Thoracic aorta (tissue), 2 donors: ENCODE measurements at places on chromosomes 3 and 15. TPM values are rescaled to one million over a fixed set of nuclear protein-coding genes. Genes with fewer than 3 reads are reported as not detected.
A peak's percentile ranks its signal among the peaks of the same experiment; 100 is the strongest.

GRCh38 chr3:26559227-26559626, 63.3 kb upstream of the LRRC3B start:
- no peak overlapping the region for H3K27ac ChIP-seq
- no peaks in the 10 kb centered on the region for H3K27me3 ChIP-seq
- no peaks in the 10 kb centered on the region for H3K4me1 ChIP-seq

GRCh38 chr15:78100886-78101285, 8.5 kb downstream of the SH2D7 start:
- DNase-seq = no peak
- no peak overlapping the region for H3K27ac ChIP-seq
- H3K4me1 ChIP-seq = no peaks in the 10 kb centered on the region
- H3K27me3 ChIP-seq = no peaks in the 10 kb centered on the region
- no peaks in the 10 kb centered on the region for H3K36me3 ChIP-seq
- no peak overlapping the region for H3K4me3 ChIP-seq

DNA sequence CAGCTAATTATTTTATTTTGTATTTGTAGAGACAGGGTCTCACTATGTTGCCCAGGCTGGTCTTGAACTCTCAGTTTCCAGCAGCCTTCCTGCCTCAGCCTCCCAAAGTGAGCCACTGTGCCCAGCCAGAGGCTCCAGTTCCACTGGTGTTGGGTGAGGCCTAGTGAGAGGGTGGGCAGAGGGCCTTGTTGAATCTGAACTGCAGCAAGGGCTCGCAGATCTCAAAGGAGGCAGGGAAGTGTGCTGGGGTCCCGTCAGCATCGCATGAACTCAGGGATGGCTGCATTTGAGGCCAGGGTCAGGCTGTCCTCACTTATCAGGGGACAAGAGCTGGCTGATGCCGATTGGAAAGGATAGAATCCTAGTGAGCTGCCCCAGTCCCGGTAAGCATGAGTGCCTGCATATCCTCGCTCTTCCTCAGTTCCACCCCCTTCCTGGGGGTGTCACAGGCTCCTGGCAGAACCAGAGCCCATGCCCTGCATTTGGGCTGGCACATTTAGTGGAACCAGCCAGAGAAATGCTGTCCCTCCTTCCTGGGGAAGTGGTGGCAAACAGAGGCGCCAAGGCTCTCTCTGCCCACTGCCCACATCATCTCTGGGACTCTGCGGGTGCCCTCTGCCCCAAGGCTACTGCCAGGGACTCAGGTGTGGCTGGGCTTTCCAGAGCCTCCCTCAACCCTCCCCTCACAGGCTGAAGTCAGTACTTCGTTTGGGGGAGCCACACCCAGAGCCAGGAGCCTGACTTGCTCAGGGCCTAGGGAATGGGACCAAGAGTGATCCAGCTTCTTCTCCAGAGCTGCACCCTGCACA, 24.1 kb downstream of the ALS2CL start:
- H3K27me3 ChIP-seq = no peaks in the 10 kb centered on the region
- H3K4me3 ChIP-seq = no peak overlapping the region
- H3K27ac ChIP-seq = no peak overlapping the region
- peaks cover 4% of the 10 kb centered on the region for H3K4me1 ChIP-seq
- H3K36me3 ChIP-seq = no peaks in the 10 kb centered on the region

DNA sequence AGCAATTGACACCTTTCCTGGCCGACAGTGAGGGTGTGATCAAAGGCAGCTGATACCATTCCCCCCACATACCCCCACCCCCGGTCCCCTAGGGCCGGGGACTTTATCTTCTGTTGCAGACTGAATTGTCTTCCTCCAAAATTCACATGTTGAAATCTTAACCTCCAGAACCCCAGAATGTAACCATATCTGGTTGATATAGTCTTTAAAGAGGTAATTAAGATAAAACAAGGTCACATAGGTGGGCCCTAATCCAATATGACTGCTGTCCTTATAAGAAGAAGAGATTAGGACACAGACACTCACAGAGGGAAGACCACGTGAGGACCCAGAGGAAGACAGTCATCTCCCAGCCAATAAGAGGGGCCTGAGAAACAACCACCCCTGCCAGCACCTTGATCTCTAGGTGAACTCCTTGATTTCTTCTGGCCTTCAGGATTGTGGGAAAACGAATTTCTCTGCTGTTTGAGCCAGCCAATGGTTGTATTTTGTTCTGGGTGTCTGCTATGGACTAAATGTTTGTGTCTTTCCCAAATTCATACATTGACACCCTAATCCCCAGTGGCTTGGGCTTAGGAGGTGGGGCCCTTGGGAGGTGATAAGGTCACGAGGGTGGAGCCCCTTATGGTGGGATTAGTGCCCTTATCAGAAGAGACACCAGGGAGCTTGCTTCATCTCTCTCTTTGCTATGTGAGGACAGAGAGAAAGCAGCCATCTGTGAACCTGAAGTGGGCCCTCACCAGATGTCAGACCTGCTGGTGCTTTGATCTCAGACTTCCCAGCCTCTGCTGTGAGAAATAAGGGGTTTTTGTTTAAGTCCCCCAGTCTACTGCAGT, 144.0 kb downstream of the CHSY1 start:
- H3K4me1 ChIP-seq = no peaks in the 10 kb centered on the region
- no peaks in the 10 kb centered on the region for H3K27me3 ChIP-seq
- no peak overlapping the region for H3K4me3 ChIP-seq
- no peaks in the 10 kb centered on the region for H3K36me3 ChIP-seq

- no peak overlapping the region for H3K4me3 ChIP-seq
- H3K27ac ChIP-seq = no peak overlapping the region
- H3K36me3 ChIP-seq = no peaks in the 10 kb centered on the region
- H3K4me1 ChIP-seq = no peaks in the 10 kb centered on the region
- no peak for DNase-seq
These were observed 116.9 kb upstream of the RAD18 start for GRCh38 chr3:9080163-9080562.

GRCh38 chr3:192819001-192819569, 91.7 kb upstream of the FGF12 start:
- no peaks in the 10 kb centered on the region for H3K36me3 ChIP-seq
- H3K4me3 ChIP-seq = no peak overlapping the region
- H3K27me3 ChIP-seq = no peaks in the 10 kb centered on the region
- DNase-seq = no peak
- H3K27ac ChIP-seq = no peak overlapping the region
- H3K4me1 ChIP-seq = peaks cover 8% of the 10 kb centered on the region

- no peak overlapping the region for H3K27ac ChIP-seq
- no peak overlapping the region for H3K4me3 ChIP-seq
- H3K27me3 ChIP-seq = no peaks in the 10 kb centered on the region
- no peak for DNase-seq
- no peaks in the 10 kb centered on the region for H3K36me3 ChIP-seq
- H3K4me1 ChIP-seq = no peaks in the 10 kb centered on the region
These were observed 27.7 kb upstream of the UNC13C start for GRCh38 chr15:53950572-53950971.

GRCh38 chr3:123281406-123281805, 79.7 kb downstream of the SEC22A start:
- H3K4me1 ChIP-seq = no peaks in the 10 kb centered on the region
- no peak overlapping the region for H3K4me3 ChIP-seq
- peaks cover 50% of the 10 kb centered on the region for H3K36me3 ChIP-seq
- H3K27ac ChIP-seq = no peak overlapping the region
- DNase-seq = no peak

DNA sequence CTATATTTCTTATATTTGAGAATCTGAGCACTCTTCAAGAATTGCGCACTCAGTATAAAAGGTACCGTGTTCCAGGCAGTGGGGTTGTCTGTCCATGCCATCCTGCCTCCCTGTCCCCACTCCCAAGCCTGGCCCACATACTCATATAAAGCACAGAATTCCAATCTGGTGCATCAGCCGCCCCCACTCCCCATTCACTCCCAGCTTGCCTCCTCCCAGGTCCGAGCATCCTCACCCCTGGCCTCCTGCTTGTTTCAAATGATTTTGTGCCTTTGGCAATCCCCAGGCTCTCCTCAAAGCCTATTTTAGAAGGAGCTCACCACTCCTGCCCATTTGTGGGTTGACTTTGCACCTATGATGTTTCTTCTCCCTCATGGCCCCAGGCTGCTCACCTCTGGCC, 22.2 kb upstream of the IGF1R start:
- H3K4me3 ChIP-seq = no peak overlapping the region
- no peaks in the 10 kb centered on the region for H3K36me3 ChIP-seq
- H3K4me1 ChIP-seq = no peaks in the 10 kb centered on the region
- H3K27ac ChIP-seq = no peak overlapping the region
- DNase-seq = no peak

- peaks cover 22% of the 10 kb centered on the region for H3K36me3 ChIP-seq
- H3K4me1 ChIP-seq = peaks cover 69% of the 10 kb centered on the region
- no peak overlapping the region for H3K27ac ChIP-seq
- DNase-seq = no peak
- H3K4me3 ChIP-seq = no peak overlapping the region
- H3K27me3 ChIP-seq = no peaks in the 10 kb centered on the region
These were observed 89.3 kb downstream of the LRIG1 start for GRCh38 chr3:66411474-66411873.

- H3K4me1 ChIP-seq = peaks cover 10% of the 10 kb centered on the region
- H3K4me3 ChIP-seq = peak overlapping the region; percentile 86
- no peak for DNase-seq
These were observed 775 bp upstream of the CCDC39 start for GRCh38 chr3:180680097-180680430.

DNA sequence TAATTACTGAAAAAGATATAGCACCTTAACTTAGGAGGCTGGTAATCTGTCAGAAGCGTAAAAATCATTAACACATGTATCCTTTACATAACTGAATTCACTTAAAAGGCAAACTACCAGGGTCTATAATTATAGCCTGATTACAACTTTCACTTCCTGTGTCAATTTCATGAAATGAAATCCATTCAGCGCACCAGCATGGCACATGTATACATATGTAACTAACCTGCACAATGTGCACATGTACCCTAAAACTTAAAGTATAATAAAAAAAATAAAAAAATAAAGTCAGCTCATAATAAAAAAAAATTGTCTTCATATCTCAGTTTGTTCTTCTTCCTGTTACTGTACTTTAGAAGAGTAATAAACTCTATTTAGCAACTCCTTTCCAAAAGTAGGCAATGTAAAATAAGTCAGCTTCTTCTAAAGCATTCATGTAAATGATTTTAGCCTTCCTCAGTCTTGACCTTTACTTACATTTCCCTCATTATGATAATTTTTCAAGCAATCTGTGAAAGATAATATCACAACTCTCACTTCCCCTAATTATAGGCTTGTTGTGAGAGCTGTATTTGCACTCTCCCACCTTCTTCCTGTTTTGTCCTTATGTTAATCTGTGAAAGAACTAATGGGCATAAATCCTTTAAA, 50.1 kb downstream of the KBTBD8 start:
- no peak overlapping the region for H3K27ac ChIP-seq
- H3K4me3 ChIP-seq = no peak overlapping the region
- H3K4me1 ChIP-seq = peaks cover 6% of the 10 kb centered on the region

DNA sequence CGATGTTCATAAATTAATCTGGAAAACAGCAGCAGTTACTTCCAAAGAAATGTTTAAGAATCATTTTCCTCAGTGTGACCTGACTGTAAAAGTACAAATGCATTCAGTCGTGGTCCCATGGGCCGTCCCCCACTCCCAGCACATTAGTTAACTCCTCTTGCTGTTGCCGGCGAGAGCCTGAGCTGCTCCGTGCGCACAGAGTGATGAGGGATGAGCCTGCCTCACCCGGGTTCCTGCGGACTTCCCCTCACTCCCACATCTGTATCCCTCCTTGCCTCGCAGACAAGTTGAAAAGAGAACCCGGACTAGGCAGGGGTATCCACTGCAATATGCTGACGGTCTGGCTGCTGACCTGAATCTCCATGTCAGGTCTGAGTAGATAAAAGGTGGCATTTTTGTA, 861.7 kb upstream of the NR2F2 start:
- no peak overlapping the region for H3K4me3 ChIP-seq
- no peak for DNase-seq
- peaks cover 25% of the 10 kb centered on the region for H3K4me1 ChIP-seq
- no peak overlapping the region for H3K27ac ChIP-seq
- H3K36me3 ChIP-seq = no peaks in the 10 kb centered on the region

DNA sequence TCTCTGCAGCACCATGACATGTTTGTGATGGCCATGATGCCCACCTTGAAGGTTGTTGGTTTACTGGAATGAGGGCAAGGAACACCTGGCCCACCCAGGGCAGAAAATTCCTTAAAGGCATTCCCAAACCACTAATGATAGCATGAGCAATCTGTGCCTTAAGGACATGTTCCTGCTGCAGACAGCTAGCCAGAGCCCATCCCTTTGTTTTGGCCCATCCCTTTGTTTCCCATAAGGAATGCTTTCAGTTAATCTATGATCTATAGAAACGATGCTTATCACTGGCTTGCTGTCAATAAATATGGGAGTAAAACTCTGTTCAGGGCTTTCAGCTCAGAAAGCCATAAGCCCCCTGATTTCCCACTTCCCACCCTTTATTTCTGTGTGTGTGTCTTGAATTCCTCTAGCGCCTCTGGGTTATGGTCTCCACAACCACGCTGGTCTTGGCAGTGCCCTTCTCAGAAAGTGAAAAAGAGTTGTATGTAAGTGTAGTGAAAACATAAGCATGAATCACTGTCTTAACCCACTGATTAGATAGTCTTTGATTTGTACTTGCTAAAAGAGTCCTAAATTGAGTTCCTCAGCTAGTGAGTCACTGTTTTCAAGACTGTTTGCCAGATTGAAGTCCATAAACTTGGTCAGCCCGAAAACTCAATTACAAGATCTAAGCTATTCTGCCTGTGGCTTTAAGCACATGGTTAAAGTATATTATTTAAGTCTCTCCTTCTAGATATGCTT, 19.0 kb upstream of the CCR2 start:
- no peak overlapping the region for H3K4me3 ChIP-seq
- no peak for DNase-seq
- H3K36me3 ChIP-seq = no peaks in the 10 kb centered on the region
- no peak overlapping the region for H3K27ac ChIP-seq
- H3K27me3 ChIP-seq = no peaks in the 10 kb centered on the region

DNA sequence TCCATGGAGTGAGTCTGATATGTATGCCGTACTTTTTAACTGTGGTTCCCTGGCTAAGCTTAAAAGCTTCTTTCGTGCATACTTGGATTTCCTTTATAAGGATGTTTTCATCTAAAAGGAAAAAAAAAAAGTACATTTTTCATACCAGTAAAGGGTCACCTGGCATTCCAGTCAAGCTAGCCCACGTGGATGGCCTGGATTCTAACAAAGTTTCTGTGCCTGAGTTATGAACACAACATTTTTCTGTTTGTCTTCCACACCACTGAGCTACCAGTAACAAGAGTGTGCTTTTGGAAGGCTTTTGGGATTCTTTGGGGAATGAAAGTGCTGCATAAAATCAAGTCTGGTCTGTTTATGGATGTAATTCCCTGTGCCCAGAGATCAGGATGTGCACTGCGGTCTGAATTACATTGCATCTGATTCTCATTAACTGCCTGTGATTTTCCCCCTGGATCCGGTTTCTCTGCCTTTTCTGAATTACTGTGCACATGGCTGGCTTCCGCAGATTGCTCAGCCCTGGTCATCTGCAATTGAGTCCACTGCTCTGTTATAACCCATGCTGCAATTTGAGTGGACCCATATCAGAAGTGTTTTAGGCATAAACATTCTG, 38.2 kb upstream of the MAGI1 start:
- no peak overlapping the region for H3K4me3 ChIP-seq
- DNase-seq = no peak
- H3K27me3 ChIP-seq = no peaks in the 10 kb centered on the region
- H3K36me3 ChIP-seq = no peaks in the 10 kb centered on the region
- no peaks in the 10 kb centered on the region for H3K4me1 ChIP-seq
- no peak overlapping the region for H3K27ac ChIP-seq

GRM7 gene
- total RNA-seq = 0.68 TPM

CYP1A2 gene
- not detected for total RNA-seq

P2RY12 gene
- total RNA-seq = 2.2 TPM

ACKR4 gene
- 7.3 TPM for total RNA-seq

NRG4 gene
- not detected for total RNA-seq

CPEB1 gene
- total RNA-seq = 2.0 TPM

BLM gene
- 0.49 TPM for total RNA-seq

MEGF11 gene
- not detected for total RNA-seq

VEPH1 gene
- total RNA-seq = not detected

MINAR1 gene
- total RNA-seq = 0.95 TPM

RAD51 gene
- not detected for total RNA-seq
